ENCODE measurements at places on chromosomes 2 and 18.

- no peak for DNase-seq
These were observed 136.6 kb upstream of the ACAA2 start for GRCh38 chr18:49949951-49950395.

GRCh38 chr2:197248623-197249022 is 62.0 kb downstream of the ANKRD44 start:
- DNase-seq, result no peak

GRCh38 chr2:71156573-71156972 is 26.1 kb downstream of the MPHOSPH10 start:
- no peak for DNase-seq

DNA sequence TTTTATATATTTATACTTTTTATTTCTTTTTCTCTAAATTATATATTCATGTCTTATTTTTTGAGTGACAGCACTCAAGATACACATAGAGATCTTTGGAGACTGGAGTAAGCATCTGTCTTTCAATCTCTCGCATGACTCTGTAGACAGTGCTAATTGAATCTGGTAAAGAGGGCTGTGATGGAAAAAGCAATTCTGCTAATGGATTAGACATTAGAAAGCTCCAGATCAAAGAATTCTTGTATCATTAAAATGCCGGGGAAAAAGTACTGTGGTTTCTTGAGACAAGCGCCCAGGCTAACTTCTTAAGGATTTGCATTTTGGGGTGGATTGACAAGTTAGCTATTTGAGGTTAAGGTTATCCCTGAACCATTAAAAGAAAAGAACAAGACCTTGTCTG is 383.1 kb upstream of the TNP1 start:
- DNase-seq, result no peak

DNA sequence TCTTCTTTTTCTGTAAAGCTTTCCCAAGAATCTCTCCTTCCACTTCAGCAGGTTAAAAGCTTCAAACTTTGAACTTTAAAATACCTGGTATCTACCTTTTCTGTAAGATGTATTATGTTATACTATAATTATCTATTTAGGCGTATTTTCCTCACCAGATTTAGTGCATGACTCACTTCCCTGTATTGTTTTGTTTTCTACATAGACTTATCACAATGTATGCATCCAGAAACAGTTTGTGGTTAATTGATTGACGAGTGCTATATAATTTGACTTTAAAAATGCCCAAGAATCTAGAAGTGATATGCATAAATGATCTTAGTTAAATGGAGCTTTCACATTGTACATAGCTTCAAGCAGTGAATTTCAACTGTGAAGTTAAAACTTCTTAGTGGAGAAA is 473.9 kb upstream of the CDH2 start:
- no peak for DNase-seq

GRCh38 chr2:114368705-114369104 is 73.7 kb upstream of the DPP10 start:
- no peak for DNase-seq

DNA sequence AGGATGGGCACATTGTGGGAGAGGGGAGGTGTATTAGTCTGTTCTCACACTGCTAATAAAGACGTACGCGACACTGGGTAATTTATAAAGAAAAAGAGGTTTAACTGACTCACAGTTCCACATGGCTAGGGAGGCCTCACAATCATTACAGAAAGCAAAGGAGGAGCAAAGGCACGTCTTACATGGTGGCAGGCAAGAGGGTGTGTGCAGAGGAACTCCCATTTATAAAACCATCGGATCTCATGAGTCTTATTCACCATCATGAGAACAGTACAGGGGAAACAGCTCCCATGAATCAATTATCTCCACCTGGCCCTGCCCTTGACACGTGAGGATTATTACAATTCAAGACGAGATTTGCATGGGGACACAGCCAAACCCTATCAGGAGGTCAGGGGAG is 266.7 kb downstream of the HAUS1 start:
- DNase-seq, result no peak

GRCh38 chr2:3522961-3523421 is 3.7 kb upstream of the ADI1 start:
- no peak for DNase-seq

DNA sequence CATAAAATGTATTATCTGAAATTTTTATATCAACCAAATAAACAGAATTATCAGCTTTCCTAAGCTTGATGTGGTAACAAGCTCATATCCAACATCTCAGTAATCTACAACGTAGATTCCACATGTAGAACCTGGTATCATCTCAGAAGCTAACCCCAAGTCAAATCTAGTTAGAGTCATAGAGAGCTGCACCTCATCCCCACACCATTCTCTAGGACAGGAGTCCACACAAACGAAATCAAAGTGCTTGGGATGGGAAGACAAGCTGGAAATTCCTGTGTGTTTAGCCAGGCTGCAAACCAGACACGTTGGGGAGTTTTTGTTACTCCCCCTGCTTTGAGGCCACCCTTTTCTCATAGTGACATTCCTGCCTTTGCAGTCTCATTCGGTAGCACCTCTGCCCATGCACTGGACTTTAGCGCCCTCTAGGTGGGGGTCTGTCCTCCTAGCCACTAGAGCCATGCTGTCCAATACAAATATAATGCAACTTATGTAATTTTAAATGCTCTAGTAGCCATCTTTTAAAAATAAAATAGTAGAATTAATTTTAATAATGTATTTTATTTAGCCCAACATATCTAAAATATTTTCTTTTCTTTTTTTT is 28.1 kb upstream of the SATB2 start:
- peak; percentile 29 for DNase-seq

- no peak for DNase-seq
These were observed 498.5 kb downstream of the EIPR1 start for GRCh38 chr2:2879071-2879470.

DNA sequence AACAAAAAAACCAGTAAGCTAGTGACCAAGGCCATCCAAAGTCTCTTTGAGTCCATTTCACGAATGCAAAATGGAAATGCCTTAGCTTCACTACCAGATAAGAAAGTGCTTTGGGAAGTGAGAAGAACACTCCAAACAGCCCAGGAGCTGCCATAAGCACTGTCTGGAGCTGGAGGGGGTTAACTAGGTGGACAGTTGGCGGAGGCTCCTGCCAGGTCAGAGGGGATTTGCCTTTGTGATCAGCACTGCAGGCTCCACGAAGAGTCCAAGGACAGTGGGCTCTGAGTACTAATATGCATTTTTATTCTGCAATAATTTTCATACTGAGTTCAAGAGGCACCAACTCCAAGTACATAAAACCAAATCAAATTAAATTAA is 233.3 kb upstream of the SMAD2 start:
- DNase-seq, result no peak

- no peak for DNase-seq
These were observed 103.3 kb upstream of the RBBP8 start for GRCh38 chr18:22829781-22830180.

DNA sequence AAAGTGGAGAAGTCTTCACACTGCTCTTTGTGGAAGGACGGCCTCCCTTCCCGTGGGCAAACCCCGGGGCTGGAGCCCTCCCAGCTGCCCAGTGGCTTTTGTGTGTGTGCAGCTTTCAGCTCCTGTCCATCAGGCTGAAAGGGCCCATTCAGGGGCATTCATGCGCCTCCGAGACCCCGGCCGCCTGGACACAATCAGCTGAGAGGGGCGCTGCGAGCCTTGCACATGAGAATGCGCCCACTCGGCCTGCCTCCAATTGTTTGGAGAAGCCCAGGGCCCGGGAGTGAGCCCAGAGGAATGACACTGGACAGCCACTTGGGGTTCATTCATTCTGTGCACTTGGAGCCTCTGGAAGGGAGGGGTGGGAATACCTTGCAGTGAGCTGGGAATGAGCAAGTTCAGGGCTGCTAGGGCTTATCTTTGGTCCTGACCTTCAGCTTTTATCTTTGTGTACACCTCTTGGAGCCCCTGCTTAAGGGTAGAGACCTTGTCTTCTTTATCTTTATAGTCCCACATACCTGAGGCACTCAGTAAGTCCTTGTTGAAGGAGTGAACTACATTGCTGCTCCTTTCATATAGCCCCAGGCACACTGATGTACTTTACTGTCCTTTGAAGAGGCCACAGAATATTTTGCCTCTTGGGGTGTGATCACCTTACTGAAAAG is 56.5 kb downstream of the TCF7L1 start:
- no peak for DNase-seq

- no peak for DNase-seq
These were observed 119.3 kb downstream of the ABCA12 start for GRCh38 chr2:215019085-215019484.

GRCh38 chr2:41948397-41948763 is 99.4 kb upstream of the PKDCC start:
- no peak for DNase-seq

DNA sequence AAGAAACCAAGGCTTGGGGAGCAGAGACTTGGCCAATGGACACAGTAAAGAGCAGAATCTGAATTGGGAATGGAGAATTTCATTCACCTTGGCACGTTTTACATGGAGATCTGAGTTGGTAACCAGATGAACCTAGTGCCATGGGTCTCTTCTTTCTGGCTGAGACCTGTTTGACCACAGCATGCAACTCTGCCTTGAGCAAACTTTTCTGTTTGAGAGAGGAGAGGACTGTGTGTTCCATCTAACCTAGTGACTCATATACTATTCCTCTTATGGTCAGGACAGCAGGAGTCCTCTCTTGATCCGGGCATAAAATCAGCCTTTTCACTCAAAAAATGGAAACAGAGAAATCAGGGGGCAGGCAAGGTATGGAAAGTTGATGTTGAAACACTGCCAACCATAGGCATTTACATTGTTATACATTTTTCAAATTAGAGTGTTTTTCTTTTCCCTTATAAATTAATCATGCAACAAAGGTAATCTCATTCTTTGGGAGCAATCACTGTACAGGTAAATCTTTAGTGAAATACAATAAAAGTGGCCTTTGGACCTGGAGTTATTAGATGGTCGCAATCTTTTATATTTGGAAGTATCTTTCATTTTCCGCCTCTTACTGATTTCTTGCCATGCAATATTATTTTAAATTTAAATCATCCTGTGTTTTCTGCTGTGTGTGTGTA is 86.7 kb downstream of the NRP2 start:
- DNase-seq, result no peak

GRCh38 chr2:51511002-51511401 is 479.1 kb upstream of the NRXN1 start:
- DNase-seq, result no peak
